ENCODE measurements at places on chromosomes 6 and 20. TPM values are rescaled to one million over a fixed set of nuclear protein-coding genes. Genes with fewer than 3 reads are reported as not detected.
A peak's percentile ranks its signal among the peaks of the same experiment; 100 is the strongest.

Gene CRISP2
- total RNA-seq: not detected

GRCh38 chr20:56605261-56605996 is 23.7 kb upstream of the TFAP2C start:
- no peak for DNase-seq

Gene ALDH8A1
- total RNA-seq: 1.6 TPM

GRCh38 chr20:48827855-48828733 is at the start of gene PREX1:
PREX1 (minus strand) TSS chr20:48827999; CDS start chr20:48827860, 139 bp downstream.
- peak; percentile 93 for DNase-seq

- no peak for DNase-seq
Measured at GRCh38 chr20:4099905-4100675, 84.7 kb upstream of the RNF24 start.

Data from B cell (primary cell).